ENCODE measurements at places on chromosomes 3 and 15.

DNA sequence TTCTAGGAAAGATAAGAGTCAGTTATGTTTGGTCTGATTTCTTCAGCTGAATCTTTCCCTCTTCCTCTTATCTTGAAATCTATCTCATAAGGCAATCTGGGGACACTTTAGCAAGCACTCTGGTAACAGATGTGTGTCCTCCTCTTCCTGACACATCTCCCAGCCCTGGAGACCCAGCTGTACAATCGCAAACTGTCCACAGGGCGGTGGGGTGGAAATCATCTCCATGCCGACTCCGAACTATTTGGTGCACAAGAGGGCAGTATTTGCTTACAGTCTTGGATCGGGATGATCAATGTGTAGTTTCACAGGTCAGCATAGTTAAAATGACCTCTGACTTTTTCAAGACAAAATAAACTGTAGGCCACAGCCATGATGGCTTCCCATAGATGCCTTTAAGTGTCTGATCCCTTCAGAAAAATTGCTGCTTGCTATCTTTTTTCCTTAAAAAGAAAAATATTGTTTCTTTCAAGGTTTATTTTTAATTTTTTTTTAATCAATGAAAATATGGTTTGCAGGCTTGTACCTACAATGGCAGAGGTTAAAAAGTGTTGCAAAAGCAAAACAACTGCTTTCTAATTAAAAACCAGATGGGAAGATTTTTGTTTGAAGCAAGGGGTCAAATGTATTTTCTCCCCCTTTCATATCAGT, 17.7 kb downstream of the EEFSEC start:
- no peak for DNase-seq

DNA sequence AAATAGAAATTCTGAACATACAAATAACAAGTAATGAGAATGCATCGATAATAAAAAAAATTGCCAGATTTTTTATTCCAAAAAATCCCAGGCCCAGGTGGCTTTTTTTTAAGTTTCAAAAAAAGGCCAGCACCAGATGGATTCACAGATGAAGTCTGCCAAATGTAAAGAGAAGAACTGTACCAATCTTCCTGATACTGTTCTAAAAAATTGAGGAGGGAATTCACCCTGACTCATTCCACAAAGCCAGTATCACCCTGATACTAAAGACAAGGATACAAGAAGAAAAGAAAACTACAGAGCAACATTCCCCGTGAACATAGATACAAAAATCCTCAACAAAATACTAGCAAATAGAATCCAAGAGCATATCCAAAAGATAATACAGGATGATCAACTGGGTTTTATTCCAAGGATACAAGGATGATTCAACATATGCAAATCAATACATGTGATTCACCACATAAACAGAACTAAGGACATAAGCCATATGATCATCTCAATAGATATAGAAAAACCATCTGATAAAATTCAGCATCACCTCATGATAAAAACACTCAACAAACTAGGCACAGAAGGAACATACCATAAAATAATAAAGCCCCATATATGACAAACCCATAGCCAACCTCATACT, 44.1 kb upstream of the XCR1 start:
- DNase-seq = no peak

- DNase-seq = no peak
These were observed 58.6 kb upstream of the NUDT16 start for GRCh38 chr3:131323014-131323413.

DNA sequence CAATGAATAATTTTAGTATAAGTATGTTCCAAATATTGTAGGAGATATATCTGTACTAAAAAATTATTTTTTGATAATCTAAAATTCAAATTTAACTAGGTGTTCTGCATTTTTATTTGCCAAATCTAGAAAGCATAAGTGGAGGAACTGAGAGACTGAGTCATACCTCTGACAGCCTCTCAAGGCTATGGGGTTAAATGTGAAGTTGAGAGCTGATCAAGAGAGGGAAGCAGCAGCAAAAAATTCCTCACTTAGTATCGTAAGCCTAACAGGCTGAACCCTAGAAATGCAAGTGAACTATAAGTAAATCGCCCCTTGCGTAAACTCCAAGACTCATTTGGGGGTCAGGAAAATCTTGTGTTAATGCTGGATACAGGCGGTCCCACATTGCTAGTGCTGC, 12.8 kb upstream of the TOPAZ1 start:
- no peak for DNase-seq

DNA sequence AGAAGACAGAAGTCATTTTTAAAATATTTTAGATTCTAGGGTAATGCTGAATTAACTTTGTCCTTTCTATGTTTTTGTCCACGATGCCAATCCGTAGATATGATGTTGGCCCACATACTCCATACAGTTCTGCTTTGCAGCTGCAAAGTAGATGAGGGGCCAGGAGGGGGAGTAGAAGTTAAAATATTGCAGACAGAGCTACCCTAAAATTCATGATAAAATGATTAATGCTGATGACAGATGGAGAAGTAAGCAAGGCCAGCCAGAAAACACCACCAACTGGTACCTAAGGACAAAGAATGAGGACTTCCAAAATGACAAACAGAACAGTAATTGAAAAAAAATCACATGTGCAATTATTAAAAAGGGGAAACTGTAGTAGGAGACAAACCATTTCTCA, 756.6 kb upstream of the ARPP21 start:
- no peak for DNase-seq

GRCh38 chr15:24607636-24608035, 67.9 kb upstream of the NPAP1 start:
- DNase-seq = no peak

- no peak for DNase-seq
These were observed 50.7 kb downstream of the MAP6D1 start for GRCh38 chr3:183774631-183775030.

DNA sequence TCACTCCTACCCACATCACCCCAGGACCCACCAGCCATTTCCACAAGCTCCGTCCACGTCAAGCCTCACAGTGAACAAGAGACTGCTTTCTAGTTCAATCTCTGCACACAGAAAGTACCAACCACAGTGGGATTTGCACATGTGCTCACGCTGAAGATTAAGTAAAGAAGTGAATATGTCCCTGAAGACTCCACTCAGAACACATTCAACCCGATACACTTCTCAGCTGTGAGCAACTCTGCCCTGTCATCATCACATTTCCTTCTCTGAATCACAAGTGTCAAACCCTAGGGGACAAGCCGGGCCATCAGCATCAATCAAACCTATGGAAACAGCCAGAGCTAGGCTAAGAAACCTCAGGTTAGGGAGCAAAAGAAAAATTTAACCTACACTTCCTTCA, 1.9 kb downstream of the STIMATE start:
- no peak for DNase-seq

DNA sequence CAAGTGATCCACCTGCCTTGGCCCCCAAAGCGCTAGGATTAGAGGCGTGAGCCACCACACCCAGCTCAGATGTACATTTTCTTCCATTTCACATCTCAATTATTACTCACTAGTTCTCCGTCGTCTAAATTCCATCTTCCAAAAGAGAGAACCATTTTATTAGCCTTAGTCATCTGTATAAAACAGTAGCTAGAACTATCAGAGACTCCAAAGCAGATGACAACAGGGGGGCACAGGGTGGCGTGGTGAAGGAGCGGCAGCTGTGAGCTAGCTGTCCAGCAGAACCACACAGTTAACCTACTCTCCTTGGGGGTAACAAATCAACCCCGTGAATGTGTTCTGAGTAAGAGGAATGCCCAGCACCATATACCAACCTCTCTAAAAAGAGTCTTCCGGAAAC, 7.1 kb downstream of the SLC25A20 start:
- DNase-seq = no peak

DNA sequence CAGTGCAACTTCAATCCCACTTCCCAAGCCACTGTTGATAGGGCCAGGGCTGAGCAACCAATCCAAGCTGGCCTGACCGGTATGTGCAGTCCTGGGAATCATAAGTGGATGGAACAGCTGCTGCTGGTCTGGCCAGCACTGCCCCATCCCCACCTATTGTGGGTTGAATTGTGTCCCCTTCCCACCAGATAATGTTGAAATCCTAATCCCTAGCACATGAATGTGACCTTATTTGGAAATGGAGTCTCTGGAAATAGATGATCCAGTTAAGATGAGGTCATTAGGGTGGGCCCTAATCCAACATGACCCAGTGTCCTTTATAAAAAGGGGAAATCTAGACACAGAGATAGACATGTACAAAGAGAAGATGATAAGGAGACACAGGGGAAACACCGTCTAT, 13.7 kb upstream of the PDIA5 start:
- no peak for DNase-seq

DNA sequence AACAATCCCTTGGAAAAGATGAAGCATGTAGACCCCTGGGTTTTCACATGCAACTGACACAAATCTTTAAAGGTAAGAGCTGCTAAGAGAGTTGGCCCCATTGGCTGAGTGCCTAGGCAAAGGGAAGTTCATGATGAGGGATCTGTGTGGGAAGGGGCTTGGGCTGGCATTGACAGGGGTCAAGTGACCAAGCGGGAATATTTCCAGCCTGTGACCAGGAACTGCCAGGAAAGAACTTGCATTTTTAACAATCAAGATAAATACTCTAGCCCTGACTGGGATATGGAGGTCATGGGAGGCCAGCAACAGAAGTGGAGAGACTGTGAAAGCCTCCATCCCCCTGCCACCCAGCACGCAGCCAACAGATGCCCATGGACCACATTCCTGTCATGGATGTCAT, 361.1 kb upstream of the ATP10A start:
- no peak for DNase-seq

GRCh38 chr15:32222716-32223115, 180.4 kb downstream of the GOLGA8K start:
- no peak for DNase-seq

GRCh38 chr3:10223676-10224639, 24.3 kb upstream of the TATDN2 start:
- peak; percentile 34 for DNase-seq

DNA sequence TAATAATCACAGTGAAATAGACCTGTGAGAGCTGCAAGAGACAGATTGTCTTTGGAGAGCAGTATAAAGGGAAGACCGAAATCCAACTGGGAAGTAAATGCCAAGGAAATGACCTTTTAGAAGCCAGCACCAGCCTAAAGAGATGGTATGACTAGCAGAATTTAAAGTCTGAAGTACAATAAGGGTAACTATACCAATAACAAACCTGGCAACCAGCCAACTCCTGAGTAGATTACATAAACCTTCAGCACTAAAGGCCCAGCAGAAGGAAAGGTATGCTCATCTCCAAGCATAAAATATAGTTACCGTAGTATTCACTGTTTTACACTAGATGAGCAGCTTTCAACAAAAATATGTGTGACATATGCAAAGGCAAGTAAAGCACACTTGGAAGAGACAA, 155.1 kb upstream of the SATB1 start:
- no peak for DNase-seq

DNA sequence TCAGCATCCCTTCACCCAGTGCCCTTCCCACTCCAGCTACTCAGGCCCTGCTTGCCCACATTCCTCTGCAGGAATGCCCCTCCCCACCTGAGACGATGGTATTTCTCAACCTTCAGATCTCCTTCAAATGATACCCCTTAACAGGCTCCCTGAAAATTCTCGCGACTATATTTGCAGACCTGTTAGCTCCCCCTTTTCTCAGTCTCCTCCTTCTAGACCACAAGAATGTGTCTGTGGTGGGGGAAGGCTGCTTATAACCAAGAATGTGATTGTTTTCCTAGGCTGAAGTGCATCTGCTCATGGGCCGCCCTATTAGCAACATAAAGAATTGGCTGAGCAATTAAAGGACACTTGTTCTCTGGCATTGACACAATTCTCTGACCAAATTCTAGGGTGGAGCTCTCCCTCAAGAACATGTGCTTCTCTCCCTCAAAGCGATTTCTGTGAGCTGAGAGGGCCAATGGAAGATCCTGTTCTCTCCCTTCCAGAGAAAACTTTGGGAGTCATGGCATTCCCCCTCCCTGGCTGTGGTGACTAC, 19.1 kb upstream of the LIMD1 start:
- no peak for DNase-seq

DNA sequence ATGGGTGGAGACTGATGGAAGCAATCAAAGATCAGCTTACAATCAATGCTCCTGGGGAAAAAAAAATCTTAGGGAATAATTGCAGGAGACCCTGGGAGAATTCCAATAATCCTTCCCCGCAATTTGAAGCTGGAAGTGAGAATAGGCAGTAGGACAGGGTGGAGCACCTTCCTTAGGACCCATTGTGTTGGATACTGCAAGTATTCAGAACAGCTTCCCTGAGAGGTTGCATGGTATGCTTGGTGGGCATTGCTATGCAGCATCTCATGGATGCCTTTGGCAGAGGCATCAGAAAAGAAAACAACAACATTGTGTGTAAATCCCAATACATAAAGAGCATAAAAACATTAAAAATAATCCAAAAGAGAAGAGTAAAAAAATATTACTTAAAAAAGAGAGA, 24.6 kb upstream of the DUT start:
- no peak for DNase-seq

- DNase-seq = no peak
These were observed 30.3 kb upstream of the C15orf39 start for GRCh38 chr15:75171408-75171807.

- DNase-seq = no peak
These were observed 169.7 kb upstream of the TMCO5A start for GRCh38 chr15:37764733-37765191.

DNA sequence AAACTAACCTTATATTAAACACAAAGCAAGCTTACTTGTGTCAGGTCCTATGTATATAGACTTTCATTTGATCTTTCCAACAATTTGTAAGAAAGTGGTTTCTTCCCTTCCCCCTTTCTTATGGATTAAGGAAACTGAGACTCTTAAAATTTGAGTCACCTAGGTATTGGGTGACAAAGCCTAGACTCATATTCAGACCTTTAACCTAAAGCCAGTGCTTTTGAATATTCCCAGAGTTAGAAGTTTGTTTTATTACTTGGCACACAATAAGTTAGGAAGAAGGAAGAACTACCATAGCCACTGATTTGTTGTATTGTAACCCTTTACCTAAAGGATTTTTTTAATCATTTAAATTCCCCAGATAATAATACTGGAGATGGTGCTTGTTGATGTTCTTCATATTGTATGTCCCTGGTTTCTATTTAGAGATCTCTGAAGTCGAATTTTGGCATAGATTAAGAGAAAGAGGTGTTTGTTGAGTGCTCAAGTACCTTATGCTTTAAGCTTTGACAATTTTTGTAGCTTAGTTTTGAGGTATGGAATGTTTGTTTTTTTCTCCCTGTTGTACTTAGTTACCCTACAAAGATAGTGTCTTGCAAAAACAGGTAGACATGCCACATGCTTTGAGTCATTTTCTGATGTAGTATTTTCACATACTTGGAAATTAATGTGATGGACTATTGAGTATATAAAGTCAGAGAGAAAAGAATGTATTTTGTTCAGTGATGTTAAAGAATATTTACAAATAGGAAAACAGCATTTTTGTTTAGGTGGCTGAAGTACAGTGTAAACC, 11.2 kb downstream of the TSC22D2 start:
- no peak for DNase-seq

DNA sequence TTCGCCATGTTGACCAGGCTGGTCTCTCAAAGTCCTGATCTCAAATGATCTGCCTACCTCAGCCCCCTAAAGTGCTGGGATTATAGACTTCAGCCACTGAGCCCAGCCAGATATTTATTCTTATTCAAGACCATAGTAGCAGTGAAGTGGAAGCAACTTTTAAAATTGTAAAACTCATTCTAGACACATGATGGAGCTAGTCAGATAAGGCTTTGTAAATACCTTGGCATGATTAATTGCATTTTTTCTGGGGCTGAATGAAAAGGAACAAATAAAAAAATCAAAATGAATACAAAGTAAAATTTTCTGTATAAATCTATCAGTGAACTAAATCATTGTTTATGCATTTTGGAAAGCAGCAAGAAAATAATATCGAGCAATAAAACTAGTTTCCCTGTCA, 4.1 kb upstream of the MYO1E start:
- DNase-seq = no peak

- no peak for DNase-seq
These were observed 193.9 kb downstream of the ZNF621 start for GRCh38 chr3:40718681-40719080.
